ENCODE measurements at places on chromosomes 2 and 18. TPM values are rescaled to one million over a fixed set of nuclear protein-coding genes. Genes with fewer than 3 reads are reported as not detected.

GRCh38 chr2:16020389-16021008 is 80.1 kb downstream of the MYCN start:
- no peak for DNase-seq

Gene TUBA3E
- total RNA-seq, result not detected

GRCh38 chr18:76679259-76679658 is 143.1 kb upstream of the ZNF236 start:
- no peak for DNase-seq

- no peak for DNase-seq
Measured at GRCh38 chr2:13009027-13009642, 292.4 kb downstream of the TRIB2 start.

DNA sequence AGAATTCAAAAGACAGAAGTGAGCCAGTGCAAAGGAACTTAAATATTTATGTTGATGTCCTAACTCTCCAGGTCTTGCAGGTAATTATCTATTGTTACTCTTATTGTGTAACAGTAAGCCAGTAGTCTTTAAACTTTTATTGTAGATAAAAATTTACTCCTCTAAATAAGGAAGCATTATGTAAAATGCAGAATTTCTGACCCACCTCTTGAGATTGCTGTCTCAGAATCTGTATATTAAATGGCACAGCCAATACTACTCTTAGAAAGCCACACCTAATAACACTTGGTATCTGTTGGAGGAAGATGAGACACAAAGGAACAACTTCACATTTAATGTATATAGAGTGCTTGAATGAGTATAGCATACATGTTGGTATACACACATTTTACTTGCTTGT is 613.5 kb upstream of the ZNF804A start:
- no peak for DNase-seq

DNA sequence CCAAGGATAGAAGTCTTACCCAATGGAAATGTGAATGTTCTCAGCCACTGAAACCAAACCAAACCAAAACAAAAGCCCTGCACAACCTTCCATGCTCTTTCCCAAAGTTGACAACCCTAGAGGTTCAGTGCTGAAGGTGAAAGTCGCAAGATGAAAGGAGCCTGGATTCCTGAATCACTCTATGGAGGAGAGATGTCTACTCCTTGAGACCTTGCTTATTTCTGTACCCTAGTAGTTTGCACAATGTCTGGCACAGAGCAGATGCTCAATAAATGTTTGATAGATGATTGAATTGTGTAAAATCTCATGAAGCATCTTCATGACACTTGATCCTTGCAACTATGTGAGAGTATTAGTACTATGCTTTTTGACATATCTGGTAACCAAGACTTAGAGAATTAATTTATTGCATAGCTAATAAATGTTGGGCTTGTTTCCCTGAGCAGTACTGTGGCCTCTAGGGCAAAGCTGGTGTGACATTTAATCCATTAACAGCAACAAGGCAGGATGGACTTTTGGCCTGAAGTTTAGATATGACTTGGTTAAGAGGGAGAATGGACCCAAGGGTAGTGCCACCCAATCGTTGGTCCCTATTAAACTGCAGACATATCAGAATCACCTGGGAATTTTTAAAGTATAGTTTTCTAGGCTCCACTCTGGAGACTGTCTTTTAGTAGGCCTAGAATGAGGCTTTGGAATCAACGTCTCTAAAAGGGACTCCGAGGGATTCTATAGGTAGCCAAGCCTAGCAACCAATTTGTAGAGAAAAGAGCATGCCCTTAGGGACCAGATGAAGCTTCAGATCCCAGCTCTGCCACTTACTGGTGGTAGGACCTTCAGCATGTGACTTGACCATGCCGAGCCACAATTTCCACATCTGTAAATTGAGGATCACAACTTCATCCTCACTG is 145.9 kb downstream of the DDX1 start:
- DNase-seq, result no peak

DNA sequence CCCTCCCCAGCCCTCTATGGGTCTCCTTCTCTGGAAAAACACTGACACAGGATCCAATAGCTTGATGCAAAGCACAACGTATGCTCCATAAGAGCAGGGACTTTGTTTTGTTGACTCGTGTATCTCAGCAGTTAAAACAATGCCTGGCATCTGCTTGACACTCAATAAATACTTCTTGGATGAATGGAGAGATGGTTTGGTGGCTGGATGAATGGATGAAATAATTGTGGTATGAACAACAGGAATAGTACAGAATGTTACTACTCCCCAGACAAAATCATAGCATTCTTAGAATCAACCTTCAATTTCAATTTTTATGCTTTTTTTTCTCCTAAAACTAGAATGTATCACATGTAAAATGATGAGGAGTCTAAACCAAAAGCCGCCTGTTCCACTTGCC is 57.4 kb downstream of the KCNE4 start:
- no peak for DNase-seq

Gene CDK15
- total RNA-seq, result 1.9 TPM

Gene FHOD3
- total RNA-seq, result 5.4 TPM

GRCh38 chr2:42261518-42262195 is 92.5 kb downstream of the EML4 start:
- no peak for DNase-seq

DNA sequence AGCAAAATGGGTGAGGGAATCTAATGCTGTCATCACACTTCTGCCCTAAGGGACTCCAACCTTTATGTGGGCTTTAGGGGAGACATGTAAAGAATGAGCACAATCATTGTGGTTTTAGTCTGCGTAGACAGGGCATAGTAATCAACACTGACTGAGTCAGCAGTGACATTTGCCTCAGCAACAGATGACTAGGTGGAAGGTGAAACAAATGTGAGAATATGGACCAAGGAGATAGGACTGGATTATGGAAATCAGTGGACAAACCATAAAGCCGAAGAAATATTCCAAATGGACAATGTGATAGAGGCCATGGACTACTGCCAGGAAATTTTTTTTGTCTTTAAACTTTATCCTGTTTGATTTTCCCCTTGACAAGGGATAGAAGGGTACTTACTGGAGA is 83.9 kb downstream of the PDK1 start:
- DNase-seq, result no peak

GRCh38 chr2:202035089-202035940 is 1.7 kb downstream of the FZD7 start:
- DNase-seq, result no peak

- DNase-seq, result no peak
Measured at GRCh38 chr2:9655441-9656269, 24.9 kb upstream of the YWHAQ start.
